Thymus (tissue), 14 donors: ENCODE measurements at places on chromosomes 4 and X.
A peak's percentile ranks its signal among the peaks of the same experiment; 100 is the strongest.

GRCh38 chr4:86449746-86450588, 90.1 kb upstream of the MAPK10 start:
- no peaks in the 10 kb centered on the region for H3K36me3 ChIP-seq
- DNase-seq = no peak
- H3K27ac ChIP-seq = no peak overlapping the region
- H3K4me1 ChIP-seq = no peaks in the 10 kb centered on the region
- no peaks in the 10 kb centered on the region for H3K27me3 ChIP-seq

- no peaks in the 10 kb centered on the region for H3K36me3 ChIP-seq
- H3K4me1 ChIP-seq = no peaks in the 10 kb centered on the region
- H3K27ac ChIP-seq = peak overlapping the region; percentile 77
Observed at GRCh38 chr4:129623233-129623875, 527.4 kb downstream of the C4orf33 start.

DNA sequence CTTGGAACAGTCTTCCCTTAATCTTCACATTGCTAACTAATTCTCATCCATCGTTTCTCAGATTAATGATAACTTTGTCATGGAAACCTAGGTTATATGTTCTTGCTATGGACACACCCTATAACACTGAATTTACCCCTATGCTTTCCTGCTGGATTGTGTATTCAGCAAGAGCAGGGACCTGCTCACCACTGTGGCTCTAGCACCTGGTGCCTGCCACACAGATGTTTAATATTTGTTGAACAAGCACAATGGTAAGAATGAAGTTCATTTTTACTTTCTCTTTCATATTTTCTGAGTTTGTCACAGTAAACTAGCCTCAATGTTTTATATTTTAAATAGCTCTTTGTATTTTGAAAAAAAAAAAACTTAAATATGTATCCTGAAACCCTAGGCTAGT, 734.0 kb upstream of the DIAPH2 start:
- no peaks in the 10 kb centered on the region for H3K27me3 ChIP-seq
- no peak overlapping the region for H3K27ac ChIP-seq
- no peak for DNase-seq
- H3K4me3 ChIP-seq = no peak overlapping the region

- no peak for DNase-seq
- H3K4me3 ChIP-seq = no peak overlapping the region
- no peaks in the 10 kb centered on the region for H3K27me3 ChIP-seq
- no peak overlapping the region for H3K27ac ChIP-seq
- peaks cover 16% of the 10 kb centered on the region for H3K4me1 ChIP-seq
- peaks cover 15% of the 10 kb centered on the region for H3K36me3 ChIP-seq
Observed at GRCh38 chr4:7049739-7050138, 6.6 kb downstream of the TADA2B start.

- H3K4me3 ChIP-seq = no peak overlapping the region
- no peak overlapping the region for H3K27ac ChIP-seq
- DNase-seq = no peak
- H3K27me3 ChIP-seq = no peaks in the 10 kb centered on the region
Observed at GRCh38 chr4:127501103-127501502, 131.7 kb upstream of the INTU start.

DNA sequence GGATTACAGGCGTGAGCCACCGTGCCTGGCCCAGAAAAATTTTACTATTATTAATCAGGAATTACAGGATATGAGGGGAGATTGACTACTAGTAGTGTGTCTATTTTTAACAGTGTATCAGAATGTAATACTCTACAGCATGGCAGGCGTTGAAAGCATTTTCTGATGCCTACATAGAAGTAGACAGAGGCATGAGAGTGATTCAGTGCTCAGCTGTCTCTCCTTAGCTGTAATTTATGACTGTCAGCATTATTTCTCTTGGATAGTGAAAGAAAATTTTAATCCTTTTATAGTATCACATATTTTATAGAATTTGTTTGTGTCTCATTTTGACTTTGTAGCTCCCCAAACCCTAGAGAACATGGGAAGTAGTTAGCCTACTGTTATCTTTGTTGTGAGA, 20.7 kb downstream of the ARHGAP24 start:
- DNase-seq = no peak
- no peak overlapping the region for H3K4me3 ChIP-seq
- no peaks in the 10 kb centered on the region for H3K27me3 ChIP-seq
- H3K36me3 ChIP-seq = no peaks in the 10 kb centered on the region

DNA sequence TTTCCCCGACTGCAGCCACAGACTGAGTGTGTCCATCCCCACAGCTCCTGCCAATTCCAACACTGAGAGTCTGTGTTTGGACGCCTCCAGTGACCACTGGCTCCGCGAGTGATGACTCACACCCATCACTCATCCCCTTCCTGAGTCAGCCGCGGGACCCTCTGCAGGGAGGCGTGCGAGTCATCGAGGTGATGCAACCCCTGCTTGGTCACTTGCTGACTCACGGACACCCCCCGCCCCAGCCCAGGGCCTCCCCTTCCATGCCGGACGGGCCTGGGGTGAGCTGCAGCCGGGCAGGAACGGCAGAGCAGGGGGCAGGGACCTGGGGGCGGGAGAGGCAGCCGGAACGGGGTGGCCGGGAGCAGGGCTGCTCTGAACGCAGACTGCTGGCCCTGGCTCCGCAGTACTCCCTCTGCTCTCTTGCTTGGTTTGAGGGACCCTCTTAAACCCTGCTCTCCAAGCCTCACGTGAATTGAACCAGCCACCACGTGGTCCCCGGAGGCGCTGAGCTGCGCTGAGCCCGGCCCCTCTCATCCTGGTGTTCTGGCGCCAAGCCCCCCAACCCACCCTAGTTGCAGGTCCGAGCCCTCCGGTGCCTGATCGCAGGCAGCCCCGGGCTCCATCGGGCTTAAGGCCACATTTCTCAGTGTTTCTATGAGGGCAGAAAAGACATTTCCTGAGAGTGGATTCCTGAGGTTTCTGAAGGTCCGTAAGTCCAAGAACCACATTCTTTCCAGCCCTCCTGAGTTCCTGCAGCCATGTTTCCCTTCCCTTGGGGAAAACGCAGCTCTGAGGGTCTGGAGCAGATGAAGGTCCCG, 32.4 kb downstream of the FGFRL1 start:
- H3K36me3 ChIP-seq = no peaks in the 10 kb centered on the region
- no peak overlapping the region for H3K27ac ChIP-seq
- no peak overlapping the region for H3K4me3 ChIP-seq
- H3K27me3 ChIP-seq = peaks cover 6% of the 10 kb centered on the region
- H3K4me1 ChIP-seq = no peaks in the 10 kb centered on the region
- no peak for DNase-seq

DNA sequence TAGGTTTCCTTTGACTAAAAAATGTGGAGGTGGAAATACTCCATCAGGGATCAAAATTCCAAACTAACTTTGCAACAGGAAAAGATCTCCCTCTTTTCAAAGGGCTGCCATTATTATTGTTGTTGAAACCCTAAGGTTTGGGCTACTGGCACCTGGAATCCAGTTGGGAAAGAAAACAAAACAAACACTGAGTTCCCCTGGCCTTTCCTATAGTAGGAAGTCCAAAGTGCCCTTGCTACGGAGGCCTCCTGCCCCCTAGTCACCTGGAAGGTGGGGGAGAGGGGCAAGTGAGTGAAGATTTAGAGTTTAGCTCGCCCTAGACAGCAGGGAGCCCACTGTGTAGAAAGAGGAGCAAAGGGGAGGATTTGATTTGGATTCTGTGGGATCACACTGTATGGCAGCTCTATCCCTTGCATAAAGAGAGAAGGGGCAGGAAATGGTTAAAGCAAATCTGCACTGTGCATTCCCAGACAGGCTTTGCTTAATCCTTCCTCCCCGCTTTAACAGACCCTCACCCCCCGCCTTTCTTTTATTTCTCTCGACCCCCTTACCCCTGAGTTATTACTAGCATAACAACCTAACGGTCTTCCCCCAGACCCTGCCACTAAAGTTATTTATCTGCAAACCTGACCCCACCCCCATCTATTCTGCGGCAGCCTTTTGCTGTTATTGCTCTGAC, 627 bp upstream of the FAT4 start:
- H3K4me3 ChIP-seq = peak overlapping the region; percentile 57
- no peaks in the 10 kb centered on the region for H3K36me3 ChIP-seq
- no peak overlapping the region for H3K27ac ChIP-seq
- peaks cover 43% of the 10 kb centered on the region for H3K27me3 ChIP-seq

DNA sequence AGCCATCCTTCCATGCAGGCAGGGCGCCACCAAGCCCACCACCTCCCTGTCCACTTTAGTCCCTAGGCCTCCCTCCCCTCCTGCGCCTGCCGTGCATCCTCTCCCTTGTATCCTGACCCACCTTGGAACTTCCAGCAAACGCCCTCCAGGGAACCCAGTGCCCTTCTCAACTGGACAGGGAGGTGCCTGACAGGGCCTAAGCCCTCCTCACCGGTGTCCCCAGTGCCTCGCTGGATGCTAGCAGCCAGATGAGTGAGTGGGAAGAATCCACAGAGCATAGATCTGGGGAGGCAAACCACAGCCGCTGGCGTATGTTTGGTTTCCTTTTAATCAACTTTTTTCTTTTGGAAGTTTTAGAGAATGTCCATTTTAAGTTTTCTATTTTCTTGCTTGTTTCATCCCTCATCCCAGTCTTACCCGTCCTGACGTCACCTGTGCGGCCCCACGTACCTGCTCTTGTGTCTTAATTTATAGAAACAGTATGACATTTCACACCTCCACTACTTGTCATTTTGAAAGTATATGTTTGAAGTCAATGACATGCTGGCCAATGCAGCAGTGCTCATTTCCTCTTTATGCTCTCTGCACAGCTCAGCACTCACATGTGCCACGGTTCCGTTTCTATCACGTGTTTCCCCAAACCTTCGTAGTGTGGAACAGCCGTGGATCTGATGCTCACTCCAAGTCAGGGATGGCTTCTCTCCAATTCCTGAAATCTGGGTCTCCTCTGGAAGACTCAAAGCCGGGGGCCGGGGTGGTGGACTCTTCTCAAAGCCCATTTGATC, 3.4 kb upstream of the HMX1 start:
- no peak for DNase-seq
- H3K4me3 ChIP-seq = no peak overlapping the region
- no peak overlapping the region for H3K27ac ChIP-seq
- H3K36me3 ChIP-seq = no peaks in the 10 kb centered on the region
